ENCODE measurements at places on chromosomes 11 and 22. TPM values are rescaled to one million over a fixed set of nuclear protein-coding genes. Genes with fewer than 3 reads are reported as not detected.
A peak's percentile ranks its signal among the peaks of the same experiment; 100 is the strongest.

Gene UBQLN3
- 0.35 TPM for total RNA-seq

Gene TREH
- 1.0 TPM for total RNA-seq

Gene IFITM10
- 6.4 TPM for total RNA-seq

Gene MAP6
- total RNA-seq: 7.7 TPM

Gene MS4A2
- 9.1 TPM for total RNA-seq

Gene ARAP1
- 80.8 TPM for total RNA-seq

DNA sequence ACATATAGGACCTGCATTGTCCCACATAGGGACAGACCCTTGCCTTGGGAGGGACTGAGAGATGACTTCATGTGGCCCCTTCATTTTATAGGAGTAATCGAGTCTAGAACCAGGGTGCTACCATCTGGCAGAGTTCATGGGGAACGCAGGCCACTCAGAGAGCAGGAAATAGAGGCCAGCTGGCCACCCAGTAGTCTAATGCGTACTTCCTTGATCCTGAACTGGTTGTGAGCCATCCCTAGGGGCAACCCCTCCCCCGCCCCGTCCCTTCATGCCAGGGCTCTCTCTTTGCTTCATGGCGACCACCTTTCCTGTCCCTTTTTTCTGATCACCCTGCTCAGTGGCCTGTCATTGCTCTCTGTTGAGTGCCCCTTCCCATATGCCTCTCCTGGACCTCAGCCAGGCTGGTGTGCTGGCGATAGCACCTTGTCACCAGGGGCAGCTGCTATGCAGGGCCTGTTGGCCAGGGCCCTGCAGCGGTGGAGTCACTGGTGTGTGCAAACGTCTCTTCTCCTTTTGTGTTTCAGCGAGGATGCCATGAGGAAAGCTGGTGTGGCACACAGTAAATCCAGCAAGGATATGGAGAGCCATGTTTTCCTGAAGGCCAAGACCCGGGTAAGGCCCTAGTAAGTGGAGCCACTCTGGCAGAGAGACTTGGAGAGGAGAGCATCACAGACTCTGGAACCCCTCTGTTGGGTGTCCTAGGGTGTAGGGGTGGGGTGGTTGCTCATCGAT, 29.3 kb downstream of the MED15 start:
- no peak for DNase-seq

DNA sequence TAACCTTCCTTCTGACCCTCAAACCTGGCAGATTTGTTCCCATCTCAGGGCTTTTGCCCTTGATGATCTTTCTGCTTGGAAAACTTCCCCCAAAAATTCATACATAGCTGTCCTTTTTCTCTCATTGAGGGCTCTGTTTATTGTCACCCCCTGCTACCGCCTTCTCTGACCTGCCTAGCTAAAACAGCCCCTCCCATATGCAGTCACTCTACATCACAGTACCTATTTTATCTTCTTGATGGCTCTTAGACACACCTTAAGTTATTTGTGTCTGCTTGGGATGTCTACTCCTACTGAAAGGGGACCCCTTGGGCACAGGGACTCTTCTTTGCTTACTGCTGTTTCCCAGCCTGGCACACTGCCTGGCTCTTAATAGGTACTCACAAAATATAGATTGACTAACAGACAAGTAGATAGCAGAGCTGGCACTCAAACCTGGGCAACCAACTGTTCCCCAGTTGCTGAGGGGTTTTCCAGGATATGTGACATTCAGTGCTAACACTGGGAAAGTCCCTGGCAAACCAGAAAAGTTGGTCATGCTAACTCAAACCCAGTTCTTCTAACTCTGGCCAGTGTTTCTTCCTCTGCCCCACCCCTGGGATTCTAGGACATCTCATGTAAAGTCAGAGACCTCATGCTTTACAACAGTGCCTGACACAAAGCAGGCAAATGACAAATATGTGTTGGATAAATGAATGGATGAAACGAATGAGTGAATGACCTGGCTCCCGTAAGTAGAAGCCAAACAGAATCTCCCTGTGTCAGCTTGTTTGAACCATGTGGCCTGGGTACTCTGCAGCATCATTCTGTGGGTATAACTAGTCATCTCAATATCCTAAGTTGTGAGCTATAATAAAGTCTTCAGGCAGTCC, 19.8 kb upstream of the FJX1 start:
- no peak for DNase-seq

GRCh38 chr11:103968685-103969084, 67.8 kb upstream of the DDI1 start:
- DNase-seq: no peak

- no peak for DNase-seq
Measured at GRCh38 chr11:20501971-20502370, 97.4 kb upstream of the SLC6A5 start.

DNA sequence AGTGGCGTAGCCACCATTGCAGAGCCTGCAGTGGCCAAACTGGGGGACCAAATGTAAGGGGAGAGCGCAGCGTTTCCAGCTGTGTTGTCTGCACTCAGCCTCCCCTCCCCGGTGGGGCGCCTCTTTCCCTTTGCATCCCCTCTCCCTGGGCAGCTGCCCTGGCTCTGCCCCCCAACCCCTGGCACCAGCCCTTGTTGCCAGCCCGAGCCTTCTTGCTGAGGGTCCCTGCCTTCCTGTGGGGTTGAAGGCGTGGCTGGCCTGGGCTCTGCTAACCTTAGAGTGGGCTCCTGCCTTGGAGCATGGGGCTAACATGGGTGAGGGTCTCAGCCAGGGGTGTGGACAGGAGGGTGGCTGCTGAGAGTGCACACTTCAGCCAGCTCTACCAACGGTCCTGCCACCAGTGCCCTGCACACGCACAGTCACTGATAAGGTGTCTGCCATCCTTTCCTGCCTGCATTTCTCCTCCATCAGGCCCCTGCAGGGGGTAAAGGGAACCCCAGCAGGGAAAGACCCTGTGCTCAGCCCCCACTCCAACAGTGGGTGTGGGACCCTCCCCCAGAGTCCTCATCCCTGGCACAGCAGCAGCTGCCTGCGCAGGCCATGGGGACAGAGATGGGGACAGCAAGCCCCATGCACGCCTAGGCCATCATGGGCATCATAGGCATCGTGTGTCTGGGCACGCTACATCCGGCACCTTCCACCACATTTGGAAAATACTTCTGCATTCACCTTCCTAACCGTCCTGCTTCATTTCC, 43.5 kb downstream of the CERK start:
- no peak for DNase-seq

DNA sequence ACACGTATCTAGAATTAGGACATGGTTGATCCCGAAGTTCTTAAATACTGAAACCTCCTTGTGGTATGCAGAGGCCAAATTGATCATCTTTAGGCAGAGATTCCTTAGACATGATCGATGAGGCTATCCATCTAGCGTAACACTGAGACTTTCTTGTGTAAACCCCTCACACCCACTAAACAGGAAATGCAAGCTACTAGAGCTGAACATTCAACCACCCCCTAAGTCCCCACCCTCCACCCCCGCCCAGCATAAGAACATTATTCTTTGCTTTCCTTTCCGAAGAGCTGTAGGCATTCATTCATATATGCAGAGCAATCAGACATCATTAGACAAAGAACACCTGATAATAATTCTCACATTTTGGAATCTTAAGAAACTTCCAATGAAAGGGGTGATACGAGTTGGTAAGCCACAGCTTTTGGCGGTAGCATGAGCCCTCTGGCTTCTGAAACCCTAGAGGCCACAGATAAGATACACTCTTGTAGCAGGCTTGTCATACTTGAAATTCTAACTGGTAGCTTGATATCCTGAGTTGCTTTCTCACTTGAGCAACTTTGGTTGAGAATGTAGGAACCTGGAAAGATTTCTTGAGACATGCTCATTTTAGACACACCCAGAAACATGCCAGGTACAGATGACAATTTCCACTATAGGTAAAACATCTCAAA, 42.2 kb downstream of the FLI1 start:
- DNase-seq: no peak

GRCh38 chr22:32905400-32905799, 103.9 kb downstream of the TIMP3 start:
- DNase-seq: no peak

GRCh38 chr22:45504373-45505341, 2.0 kb downstream of the FBLN1 start:
- DNase-seq: peak; percentile 72

- no peak for DNase-seq
Measured at GRCh38 chr11:111532365-111532709, 8.2 kb upstream of the LAYN start.

All from kidney (tissue), 22 donors.